SK-N-MC (cell line): ENCODE measurements at places on chromosomes 7 and 10.

GRCh38 chr7:4607311-4607729 is 74.8 kb upstream of the FOXK1 start:
- DNase-seq, result no peak

DNA sequence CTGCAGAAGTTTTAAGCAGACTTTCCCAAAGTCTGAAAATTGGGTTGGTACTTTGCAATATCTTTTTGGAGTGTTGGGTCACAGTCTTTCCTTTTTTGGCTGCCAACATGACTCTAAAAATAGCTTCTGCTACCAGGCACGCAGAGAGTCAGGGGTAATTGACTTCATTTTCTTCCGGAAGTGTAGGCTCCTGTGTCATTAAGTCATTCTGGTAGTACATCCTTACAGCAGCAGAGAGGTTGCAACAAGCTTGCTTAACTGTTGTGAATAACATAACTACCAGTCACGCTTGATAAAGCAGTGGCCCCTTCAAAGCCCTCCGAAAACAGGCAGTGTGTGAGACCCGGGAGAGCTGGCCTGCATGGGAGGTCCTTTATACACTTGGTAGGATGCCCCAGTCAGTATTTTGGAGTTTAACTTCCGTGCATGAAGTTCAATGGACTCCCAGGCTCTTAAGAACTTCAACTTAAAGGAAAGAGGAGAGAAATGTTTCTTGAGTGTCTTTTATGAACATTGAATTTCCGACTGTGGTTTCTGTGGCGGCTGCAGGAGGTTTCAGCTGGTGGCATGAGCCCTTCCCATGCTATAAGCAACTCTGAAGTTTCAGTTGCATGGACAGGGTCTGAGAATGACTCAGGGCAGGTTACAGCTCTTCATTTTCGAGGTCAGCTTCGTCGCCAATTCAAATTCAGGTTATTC is 310.7 kb downstream of the GALNT17 start:
- DNase-seq, result peak; percentile 39

GRCh38 chr10:49592726-49593563 is 17.2 kb upstream of the SLC18A3 start:
- no peak for DNase-seq

- DNase-seq, result no peak
Observed at GRCh38 chr7:114976666-114977065, 54.8 kb downstream of the MDFIC start.

DNA sequence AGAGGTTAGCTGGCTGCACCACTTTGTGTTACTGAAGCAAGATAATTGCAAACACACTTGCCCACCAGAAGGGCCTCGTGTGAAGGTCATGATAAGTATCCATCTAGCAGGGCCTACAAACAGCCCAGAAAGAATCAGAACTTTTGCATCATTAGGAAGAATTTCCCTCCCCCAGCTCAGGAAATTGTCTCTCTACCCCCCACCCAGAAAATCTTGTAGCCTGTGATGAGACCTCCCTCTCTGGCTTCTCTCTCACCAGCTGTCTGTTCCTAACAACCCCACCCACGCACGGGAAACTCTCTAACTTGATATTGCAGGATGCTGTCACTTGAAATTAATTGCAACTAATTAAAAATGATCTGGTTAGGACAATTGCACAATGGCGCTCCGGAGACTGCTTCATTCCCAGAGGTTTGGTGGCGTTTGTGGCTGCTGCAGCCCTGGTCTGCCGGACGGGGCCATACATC is 34.5 kb downstream of the ZNF503 start:
- DNase-seq, result no peak

DNA sequence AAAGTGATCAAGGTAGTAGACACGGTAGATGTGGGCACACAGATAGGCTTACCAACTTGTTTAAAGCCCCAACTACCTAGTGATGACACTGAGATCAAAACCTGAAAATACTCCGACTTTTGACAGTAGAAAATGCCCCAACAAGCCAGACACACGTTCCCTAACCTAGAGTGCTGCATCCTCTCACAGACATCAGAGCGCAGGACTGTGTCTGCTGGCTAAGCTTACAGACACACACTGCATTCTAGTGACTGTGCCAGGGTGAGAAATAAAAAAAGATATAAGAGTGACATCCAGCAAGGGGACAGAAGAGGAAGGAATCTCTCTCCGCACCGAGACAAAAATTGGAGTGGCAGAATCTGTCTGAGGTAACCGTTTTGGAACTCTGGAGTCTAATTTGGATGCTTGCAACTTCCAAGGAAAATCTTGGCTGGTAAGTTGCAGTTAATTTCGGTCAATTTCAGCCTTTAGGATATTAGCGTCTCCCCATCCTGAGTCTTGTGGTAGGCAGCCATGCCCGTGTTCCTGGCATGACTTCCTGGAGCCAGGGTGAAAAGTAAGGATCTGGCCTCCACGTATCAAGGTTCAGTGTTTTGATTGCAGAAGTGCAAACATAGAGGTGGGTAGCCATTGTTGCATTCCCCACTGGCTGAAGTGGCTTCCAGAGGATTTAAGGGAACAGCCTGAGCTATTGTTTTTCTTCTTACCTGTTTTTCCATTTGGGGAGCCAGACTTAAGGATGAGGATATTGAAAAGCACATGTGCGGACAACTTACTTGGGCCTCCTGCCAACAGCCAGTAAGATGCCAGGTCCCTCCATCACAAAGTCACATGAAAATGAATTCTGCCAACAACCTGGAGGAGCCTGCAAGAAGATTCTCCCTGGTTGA is 124.1 kb downstream of the SMURF1 start:
- no peak for DNase-seq

GRCh38 chr10:61000769-61001730 is 57.1 kb upstream of the RHOBTB1 start:
- DNase-seq, result no peak

GRCh38 chr7:108637049-108637621 is 67.5 kb downstream of the DNAJB9 start:
- no peak for DNase-seq

DNA sequence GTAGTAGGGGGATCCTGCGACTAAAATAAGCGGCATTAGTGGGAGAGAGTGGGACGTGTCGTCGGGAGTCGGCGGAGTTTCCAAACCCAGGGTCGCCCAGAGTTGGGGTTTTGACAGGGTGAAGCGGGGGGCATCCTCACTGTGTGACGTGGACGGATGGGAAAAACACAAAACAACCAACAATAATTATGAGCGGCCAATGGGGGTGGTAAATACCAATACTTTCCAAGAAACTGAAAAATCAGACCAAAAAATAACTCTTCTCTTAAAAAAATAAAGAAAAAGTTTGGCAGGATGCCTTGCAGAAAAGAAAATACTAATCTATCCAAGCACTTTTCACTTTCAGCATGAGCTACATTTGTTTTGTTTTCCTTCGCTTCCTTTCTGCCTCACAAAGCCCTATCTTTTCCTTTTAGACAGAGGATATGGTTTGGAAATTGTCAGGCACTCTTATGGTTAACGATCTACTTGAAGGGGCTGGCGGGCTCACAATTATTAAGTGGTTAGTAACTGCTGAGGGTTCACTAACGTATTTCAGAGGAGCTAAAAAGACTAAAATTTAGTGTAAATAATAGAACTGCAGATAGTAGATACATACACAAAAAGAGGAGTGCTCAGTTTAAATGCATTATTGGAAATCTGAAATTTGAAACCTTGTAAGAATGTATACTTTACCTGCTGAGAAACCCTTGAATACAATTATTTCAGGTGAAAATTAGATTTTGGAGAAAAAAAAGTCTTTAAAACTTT is 802 bp upstream of the CDK6 start:
- no peak for DNase-seq

- no peak for DNase-seq
Observed at GRCh38 chr7:156655251-156655650, 14.7 kb downstream of the RNF32 start.

- no peak for DNase-seq
Observed at GRCh38 chr7:5567790-5568189, 144.2 kb upstream of the TNRC18 start.

GRCh38 chr10:120824881-120825309 is 26.3 kb upstream of the WDR11 start:
- peak; percentile 2 for DNase-seq

- DNase-seq, result no peak
Observed at GRCh38 chr10:104819731-104820130, 178.6 kb downstream of the SORCS3 start.
